ENCODE measurements at places on chromosomes 4 and X. TPM values are rescaled to one million over a fixed set of nuclear protein-coding genes. Genes with fewer than 3 reads are reported as not detected.

The CYBB gene
- not detected for total RNA-seq

The ZNF81 gene
- 11.2 TPM for total RNA-seq

The ZFP42 gene
- not detected for total RNA-seq

- no peak overlapping the region for H3K27ac ChIP-seq
- no peak for DNase-seq
- H3K4me3 ChIP-seq, result no peak overlapping the region
- no peaks in the 10 kb centered on the region for H3K4me1 ChIP-seq
- no peaks in the 10 kb centered on the region for H3K36me3 ChIP-seq
- no peaks in the 10 kb centered on the region for H3K27me3 ChIP-seq
These were observed 7.6 kb downstream of the PLXNB3 start for GRCh38 chrX:153771415-153772315.

DNA sequence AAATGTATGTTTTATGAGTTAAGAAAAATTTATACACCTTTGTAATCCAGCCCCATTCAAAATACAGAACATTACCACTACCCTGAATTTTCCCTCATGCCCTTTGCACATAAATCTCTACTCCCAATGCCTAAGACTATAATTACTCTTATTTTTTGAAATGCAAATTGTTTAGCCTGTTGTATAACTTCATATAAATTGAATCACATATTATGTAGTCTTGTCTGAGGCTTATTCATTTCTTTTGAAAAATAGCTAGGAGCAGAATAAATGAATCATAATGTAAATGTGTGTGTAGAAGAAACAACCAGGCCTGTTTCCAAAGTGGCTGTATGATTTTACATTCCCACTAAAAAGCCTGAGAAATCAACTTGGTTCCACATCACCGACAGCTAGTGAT, 319.8 kb downstream of the DCAF12L2 start:
- no peak overlapping the region for H3K4me3 ChIP-seq
- no peaks in the 10 kb centered on the region for H3K27me3 ChIP-seq
- no peaks in the 10 kb centered on the region for H3K4me1 ChIP-seq
- DNase-seq, result no peak
- H3K27ac ChIP-seq, result no peak overlapping the region
